ENCODE measurements at places on chromosomes 16 and 17.
A peak's percentile ranks its signal among the peaks of the same experiment; 100 is the strongest.

DNA sequence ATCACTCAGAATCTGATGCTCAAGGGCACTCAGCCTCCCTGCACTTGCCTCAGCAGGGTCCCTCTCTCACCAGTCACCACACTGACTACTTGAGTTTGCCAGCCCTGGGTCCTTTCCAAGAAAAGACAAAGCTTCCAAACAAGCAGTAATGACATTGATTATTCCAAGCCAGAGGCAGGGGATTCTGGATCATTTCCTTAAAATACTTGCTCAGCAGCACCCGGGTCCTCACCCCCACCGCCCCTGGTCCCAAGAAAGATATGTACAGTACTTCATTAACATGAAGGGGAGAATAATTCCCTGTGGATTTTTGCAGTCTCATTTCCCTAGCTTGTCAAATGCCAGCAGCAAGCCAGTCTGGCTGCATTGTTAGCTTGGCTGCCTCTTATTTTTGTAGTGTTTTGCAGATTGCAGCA lies 83.2 kb upstream of the GNAO1 start:
- no peak for DNase-seq

- DNase-seq, result no peak
Observed at GRCh38 chr16:10729104-10730048, 14.3 kb upstream of the NUBP1 start.

- no peak for DNase-seq
Observed at GRCh38 chr16:88610909-88611812, 27.2 kb upstream of the IL17C start.

DNA sequence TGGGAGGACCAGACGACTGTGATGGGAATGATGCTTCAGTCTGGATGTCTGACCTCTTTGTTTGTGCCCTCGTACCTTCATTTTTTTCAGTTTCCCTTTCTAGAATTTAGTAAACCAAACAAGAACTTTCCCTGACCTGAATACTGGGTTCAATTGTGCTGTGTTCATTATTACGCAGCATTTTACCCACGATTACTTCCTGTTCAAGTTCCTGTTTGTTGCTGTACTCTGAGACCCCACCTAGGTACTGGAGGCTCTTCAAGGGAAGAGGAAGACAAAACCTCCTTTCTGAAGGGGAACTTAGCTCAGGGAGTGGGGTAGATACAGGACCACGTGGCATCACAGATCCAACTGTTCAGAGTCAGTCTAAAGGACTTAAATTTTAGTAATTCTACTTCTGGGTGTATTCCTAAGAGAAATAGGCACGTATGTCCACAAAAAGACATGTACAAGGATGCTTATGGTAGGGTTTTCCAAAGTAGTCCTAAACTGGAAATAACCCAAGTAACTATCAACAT lies 9.2 kb upstream of the PRKCB start:
- no peak for DNase-seq

DNA sequence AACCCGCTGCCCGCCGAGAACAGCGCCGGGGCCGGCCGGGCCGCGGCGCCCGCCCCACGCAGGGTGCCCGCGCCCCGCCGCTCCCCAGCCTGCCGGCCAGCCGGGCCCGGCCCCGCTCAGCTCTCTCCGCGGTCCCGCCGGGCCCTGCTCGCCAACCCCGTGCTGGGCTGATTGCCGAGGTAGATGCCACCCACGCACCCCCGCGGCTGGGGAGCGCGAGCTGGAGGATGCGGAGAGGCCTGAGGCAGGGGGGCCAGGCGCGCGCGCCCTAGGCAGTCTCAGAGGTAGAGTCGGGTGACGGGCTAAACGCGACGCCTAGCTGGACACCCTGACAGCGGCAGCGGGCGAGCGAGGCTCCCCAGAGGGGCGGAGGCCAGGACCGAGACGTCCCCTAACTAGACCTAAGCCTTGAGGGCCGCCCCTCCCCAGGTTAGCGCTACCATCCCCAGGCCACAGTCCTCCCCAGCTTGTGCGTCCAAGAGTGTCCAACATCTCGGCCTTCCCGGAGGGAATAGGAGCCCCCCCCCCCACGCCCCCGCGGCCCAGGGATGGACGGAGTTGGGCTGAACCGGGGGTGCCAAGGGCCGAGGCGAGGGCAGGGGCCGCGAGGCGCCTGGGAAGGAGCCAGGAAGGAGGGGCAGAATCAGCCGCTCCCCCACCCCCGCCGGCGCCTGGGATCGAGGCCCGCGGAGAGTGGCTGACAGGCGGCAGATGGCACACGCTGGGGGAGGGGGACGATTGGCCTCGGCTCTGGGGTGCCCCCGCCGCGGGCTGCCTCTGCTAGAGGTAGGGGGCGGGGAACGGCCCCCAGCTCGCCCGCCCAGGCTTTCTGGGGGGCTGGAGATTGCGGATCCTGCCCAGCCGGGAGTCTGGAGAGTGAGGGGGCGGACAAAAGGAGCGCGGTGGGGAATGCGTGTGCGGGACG lies 2.5 kb upstream of the ZNF423 start:
- peak; percentile 54 for DNase-seq

- DNase-seq, result no peak
Observed at GRCh38 chr16:52993179-52993578, 59.5 kb downstream of the CHD9NB start.

- DNase-seq, result no peak
Observed at GRCh38 chr17:246226-246625, 64.8 kb upstream of the DOC2B start.

- no peak for DNase-seq
Observed at GRCh38 chr17:34220752-34221395, 34.2 kb upstream of the CCL2 start.

DNA sequence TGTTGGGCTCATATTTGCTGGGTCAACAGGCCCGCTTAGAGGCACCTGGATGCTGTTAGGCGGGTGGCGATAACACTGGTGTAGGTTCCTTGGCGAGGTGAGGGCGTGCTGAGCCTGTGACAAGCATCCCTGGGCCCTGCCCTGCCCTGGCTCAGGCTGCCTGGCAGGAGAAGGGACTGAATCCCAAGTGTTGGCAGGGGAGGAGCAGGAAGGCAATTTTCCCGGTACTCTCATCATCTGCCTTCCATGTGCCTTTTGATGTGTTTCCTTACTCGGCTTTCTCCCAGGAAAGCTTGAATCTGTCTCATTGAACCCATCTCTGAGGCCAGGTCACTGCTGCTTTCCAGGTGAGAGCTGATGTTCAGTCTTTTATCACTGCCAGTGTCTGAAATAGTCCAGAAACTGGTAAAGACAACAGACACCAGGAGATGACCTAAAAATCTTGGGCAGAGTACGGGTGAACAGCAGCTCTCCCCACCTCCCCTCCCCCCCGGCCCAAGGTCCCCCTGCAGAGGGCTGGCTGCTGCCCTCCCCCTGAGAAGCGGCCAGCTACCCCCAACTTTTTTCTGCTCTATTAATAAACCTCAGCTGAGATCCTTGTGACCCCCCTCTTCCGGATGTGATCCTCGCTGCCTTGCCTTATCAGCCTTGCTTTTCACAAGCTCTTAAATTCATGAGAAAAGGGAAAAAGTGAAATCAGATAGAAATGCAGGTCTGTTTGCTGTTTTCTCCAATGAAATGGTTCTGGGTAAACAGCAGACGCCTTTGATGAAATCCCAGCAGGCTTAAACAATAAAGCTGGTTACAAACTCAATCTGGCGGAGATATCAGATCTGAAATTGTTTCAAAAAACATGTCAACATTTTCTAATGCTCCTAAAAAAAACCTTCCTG lies 29.0 kb downstream of the RTN4RL1 start:
- no peak for DNase-seq

GRCh38 chr17:42183741-42184711 lies 1.2 kb downstream of the HCRT start:
- DNase-seq, result peak; percentile 80

- no peak for DNase-seq
Observed at GRCh38 chr17:16462070-16462864, 29.7 kb downstream of the LRRC75A start.

DNA sequence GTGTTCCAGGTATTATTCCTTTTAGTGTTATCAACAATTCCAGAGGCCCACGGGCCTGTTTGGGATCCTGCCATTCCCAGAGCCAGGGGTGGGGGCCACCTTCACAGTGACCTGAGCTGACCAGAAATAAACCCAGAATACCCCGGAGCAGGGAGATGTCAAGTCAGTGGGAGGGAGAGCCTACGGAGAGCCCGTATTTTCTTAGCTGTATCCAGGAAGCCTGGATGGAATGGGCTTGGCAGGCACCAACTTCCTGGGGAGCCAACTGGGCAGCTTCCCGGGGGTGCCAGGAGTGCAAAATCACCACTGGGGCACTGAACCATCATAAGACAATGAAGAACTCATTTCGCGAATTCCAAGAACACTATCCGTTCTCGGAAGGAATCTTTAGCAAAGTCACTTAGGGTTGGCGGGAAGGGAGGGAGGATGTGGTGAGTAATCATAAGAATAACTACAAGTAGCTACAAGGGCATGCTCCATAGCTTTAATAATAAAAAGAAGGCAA lies 13.2 kb upstream of the MRTFB start:
- DNase-seq, result no peak

GRCh38 chr17:1484676-1485422 lies 7.6 kb downstream of the MYO1C start:
- DNase-seq, result peak; percentile 18

DNA sequence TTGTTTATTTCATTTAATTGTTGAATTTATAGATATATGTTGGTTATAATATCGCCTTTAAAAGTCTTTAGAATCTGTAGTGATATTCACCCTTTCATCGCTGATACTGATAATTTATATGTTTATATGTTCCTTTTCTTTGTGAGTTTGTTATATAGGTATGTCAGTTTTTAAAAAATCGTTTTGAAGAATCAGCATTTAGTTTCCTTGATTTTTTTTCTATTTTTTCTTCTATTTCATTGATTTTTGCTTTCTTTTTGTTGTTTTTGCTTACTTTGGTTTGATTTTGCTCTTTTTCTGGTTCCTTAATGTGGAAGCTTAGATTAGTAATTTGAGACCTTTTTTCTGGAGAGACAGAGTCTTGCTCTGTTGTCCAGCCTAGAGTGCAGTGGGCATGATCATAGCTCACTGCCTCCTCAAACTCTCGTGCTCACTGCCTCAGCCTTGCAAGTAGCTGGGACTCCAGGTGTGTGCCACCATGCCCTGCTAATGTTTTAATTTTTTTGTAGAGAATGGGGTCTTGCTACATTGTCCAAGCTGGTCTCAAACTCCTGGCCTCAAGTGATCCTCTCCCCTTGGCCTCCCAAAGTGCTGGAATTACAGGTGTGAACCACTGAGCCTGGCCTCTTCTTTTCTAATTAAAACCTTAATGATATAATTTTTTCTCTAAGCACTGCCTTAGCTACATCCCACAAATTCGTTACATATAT lies 7.5 kb downstream of the IST1 start:
- no peak for DNase-seq

DNA sequence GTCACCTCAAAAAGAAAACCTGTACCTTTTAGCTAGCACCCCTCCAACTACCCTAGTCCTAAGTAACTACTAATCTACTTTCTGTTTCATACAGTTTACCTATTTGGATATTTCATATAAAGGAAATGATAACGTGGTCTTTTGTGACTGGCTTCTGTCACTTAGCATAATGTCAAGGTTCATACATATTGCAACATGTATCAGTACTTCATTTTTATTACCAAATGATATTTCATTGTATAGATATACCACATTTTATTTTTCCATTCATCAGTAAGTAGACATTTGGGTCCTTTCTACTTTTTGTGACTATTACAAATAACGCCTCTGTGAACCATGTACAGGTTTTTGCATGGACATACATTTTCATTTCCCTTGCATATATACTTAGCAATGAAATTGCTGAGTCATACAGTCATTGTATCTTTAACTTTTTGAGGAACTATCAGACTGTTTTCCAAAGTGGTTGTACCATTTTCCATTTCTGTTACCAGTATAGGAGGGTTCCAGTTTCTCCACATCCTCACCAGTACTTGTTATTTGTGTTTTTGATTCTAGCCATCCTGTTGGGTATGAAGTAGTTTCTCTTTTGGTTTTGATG lies 23.7 kb downstream of the MOSMO start:
- no peak for DNase-seq

- DNase-seq, result no peak
Observed at GRCh38 chr16:735982-736453, 4.8 kb downstream of the CIAO3 start.

Measured in stimulated activated CD4-positive, alpha-beta T cell treated with anti-CD3 and anti-CD28 coated beads, Interleukin-4, amount 100 ng/mL, for 4 hours (primary cell).